ENCODE measurements at places on chromosomes 6 and 20.

- no peak for DNase-seq
Observed at GRCh38 chr20:62644044-62644795, 1.9 kb downstream of the SLCO4A1 start.

DNA sequence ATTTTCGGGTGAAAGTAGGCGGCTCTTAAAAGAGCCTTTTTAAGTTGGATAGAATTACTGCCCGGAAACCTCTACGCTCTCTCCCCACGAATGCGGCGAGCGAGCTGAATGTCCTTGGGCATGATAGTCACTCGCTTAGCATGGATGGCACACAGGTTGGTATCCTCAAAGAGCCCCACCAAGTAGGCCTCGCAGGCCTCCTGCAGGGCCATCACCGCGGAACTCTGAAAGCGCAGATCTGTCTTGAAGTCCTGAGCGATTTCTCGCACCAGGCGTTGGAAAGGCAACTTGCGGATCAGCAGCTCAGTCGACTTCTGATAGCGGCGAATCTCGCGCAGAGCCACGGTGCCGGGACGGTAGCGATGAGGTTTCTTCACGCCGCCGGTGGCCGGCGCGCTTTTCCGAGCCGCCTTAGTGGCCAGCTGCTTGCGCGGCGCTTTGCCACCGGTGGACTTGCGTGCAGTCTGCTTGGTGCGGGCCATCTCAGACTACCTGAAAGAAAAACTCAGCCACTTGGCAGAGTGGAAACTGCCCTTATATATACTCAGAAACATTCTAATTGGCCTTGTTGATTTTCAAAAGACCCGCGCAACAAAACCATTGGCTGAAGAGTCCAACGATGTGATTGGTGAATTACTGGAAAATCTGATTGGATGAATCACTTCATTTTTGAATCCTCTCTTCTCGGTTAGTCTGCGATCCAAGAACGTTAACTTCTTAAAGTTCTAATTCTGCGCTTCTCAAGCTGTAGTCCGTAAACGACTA is 93.9 kb upstream of the BTN3A2 start:
- peak; percentile 83 for DNase-seq

- DNase-seq = no peak
Observed at GRCh38 chr20:39395478-39396291, 433.5 kb downstream of the DHX35 start.

GRCh38 chr6:32439602-32440214 is at the start of gene HLA-DRA:
Gene HLA-DRA (plus strand): TSS chr6:32439887. CDS start chr6:32439951, 64 bp downstream.
- DNase-seq = no peak

DNA sequence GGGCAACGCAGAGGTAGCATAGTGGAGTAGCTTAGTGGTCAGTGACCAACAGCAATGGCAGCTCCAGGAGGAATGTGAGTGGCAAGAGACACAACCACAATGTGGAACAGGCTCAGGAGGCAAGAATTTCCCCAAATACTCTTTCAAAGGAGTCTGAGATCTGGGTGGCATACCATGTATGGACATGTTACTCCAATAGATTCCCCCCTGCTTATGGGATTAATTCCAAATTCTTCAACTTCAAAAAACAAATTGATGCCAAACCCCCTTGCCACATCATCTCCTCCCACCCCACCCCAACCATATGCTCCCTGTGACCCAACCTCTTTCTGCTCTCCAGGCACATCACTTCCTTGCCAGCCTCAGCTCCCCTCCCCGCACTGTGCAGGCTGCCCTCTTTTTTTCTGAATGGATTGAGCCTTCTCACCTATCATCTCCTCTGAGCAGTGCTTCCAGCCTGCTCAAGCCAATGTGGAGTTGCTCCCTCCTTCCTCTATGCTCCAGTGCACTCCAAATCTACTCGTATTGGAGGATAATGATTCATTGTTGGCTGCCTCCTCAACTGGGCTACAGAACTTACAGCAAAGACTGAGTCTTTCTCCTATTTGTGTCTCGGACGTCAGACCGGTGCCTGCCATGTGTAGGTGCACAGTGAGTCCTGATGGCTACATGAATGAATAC is 93.0 kb upstream of the CEP85L start:
- DNase-seq = no peak

GRCh38 chr6:166906376-166907044 is 49.8 kb downstream of the RNASET2 start:
- no peak for DNase-seq

DNA sequence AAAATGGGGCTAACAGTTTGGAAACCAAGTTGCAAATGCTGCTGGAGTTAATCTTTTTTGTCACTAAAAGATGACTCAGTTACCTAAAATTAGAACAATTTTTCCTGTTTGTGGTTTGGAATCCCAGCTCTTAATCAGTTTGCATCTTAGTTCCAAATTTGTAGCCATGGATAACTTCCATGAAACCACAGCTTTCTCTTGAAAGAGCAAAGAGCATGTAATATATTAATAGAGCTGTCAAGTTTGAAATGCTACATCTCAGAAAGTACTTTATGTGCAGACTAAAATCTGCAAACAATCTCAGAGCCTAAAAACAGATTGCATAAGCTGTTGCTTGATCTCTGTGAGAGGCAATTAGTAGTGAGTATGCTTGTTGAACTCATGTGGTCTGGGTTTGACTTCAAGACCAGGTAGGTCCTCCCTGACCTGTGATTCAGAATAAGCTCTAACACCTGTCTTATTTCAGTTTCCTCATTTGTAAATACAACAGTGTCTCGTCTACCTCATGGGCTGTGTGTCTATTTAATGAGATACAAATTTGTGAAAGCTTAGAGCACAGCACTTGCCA is 23.5 kb downstream of the DHX35 start:
- no peak for DNase-seq

DNA sequence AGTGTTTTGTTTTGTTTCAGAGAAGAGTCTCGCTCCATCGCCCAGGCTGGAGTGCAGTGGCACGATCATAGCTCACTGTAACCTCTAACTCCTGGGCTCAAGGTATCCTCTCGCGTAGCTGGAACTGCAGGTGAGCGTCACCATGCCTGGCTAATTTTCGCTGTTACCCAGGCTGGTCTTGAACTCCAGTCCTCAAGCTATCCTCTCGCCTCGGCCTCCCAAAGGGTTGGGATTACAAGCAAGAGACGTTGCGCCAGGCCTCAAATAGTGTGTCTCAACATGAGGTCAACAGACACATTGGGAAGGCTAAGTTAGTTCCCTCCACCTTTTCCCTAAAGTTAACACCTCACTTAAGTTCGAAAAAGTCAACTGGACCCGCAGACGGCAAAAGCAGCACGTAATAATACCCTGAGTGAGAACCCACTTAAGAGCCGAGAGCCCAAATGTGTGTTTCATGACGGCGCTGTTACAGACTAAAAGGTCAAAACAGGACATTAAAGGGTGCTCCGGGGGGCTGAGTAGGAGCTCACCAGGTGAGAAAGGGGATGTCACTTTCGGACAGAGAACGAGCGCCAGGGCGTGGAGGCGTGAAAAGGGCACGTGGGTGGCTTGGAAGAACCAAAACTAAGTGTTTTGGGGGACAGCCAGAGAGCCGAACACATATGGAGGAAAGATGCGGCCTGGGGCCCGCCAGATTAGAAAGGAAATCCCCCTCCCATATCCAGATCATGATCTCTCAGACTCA is 499 bp downstream of the TTI1 start:
- no peak for DNase-seq

DNA sequence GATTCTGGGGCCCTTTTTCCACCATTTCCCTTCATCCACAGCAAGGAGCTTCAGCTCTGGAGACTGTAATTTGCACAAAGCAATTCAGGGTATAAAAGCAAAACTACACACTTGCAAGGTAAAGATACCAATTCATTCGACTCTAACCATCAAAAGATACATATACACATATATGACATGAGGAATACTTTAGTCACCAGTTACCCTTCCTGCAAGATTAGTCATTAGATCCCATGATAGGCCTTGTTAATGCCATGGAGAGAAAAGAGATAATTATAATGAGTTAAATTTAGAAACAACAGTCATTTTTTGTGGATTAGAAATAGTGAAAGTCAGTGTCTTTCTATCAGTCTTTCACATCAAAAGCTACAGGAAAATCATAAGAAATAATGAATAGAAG is 204.2 kb downstream of the KCNQ5 start:
- no peak for DNase-seq

GRCh38 chr6:13653296-13653695 is 38.2 kb downstream of the NOL7 start:
- DNase-seq = no peak

- DNase-seq = no peak
Observed at GRCh38 chr6:157280947-157281346, 42.4 kb downstream of the TMEM242 start.

- no peak for DNase-seq
Observed at GRCh38 chr6:116389357-116389756, 18.6 kb downstream of the DSE start.

DNA sequence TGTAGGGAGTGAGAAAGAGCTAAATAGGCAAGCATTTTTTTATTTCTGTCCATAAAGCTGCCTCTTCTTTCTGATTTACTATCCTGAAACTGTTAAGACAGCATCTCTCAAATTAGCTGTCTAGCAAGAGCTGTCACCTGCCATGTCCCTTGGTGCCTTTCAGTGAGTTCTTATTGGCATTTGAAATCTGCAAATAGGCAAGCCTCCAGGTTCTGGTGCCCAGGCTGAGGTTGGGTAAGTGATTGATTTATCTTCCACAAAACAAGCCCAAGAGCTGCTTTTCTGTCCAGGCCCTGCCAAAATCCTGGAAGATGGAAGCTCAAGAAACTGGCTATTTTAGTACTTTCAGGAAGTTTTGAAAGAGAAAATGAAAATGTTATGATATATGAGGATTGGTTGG is 22.4 kb downstream of the MANEA start:
- no peak for DNase-seq

- DNase-seq = no peak
Observed at GRCh38 chr6:157246048-157246630, 77.2 kb downstream of the TMEM242 start.

- no peak for DNase-seq
Observed at GRCh38 chr20:19642860-19643259, 115.2 kb upstream of the RIN2 start.

DNA sequence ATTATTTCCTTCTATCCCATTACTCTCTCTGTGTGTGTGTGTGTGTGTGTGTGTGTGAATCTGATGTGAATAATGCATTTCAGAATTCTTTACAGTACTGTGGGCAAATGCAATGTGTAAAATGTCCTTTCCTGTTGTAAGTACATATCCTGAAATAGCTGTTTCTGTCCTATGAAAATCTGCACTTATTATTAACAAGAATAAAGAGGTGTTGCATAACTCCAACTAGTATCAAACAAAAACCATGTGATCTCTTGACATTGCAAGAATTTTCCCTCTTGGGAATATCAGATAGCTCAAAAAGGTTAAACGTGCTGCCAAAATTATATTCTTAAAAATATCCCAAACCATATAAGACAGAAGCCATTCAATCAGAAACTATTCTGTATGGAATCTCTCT is 52.0 kb downstream of the LGSN start:
- DNase-seq = no peak

DNA sequence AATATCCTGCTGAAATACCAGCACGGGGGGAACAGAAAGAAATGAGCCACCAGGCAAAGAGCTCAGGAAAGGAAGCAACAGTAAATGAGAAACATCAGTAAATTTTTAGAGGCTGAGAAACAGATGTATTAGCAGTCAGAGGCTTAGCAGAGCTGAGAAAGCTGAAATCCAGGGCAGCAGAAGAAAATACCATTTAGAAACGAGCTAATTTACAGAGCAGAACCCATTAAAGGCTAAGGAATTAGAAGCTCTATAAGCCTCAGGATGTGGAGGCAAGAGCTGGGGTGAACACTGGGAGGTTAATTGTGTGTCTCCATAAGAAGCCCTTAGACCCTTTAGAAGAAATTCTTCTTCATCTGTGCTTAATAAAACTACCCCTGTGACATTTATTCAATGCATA is 178.6 kb upstream of the RGS17 start:
- no peak for DNase-seq

DNA sequence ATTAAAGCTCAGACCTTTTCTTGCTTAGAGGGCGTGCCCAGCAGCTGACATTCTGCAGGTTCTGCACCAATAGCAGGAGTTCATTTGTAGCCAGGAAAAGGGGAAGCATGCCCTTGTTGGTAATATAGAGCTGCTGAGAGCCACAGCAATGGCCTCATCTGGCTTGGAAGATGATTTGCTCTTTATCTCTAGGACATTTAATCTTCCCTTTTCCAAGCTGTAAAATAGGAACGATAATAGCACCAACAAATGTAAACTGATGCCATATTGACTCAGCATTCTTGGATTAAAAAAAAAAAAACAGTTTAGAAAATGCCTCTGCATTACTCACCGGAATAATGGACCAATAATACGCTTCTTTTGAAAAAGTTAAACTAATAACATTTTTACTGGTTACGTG is 93.4 kb upstream of the SLC2A12 start:
- DNase-seq = no peak

DNA sequence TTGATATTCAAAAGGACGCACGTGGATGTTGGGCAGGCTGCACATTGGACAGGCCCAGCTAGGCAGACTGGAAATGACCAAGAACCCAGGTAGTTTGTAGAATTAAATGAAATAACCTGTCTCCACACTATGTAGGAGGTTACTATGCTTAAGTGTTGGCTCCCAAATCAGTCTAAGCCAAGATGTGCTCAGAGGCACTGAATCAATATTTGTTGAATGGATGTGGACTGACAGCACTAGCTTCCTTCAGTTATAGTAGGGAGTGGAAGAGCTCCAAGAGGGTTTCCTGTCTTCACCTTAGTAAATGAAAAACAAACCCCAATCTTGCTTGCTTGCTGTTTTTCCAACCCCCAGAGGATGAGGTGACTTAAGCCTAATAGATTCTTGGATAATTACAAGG is 180.5 kb downstream of the JARID2 start:
- no peak for DNase-seq

- DNase-seq = no peak
Observed at GRCh38 chr6:70764706-70765105, 97.0 kb downstream of the SMAP1 start.

DNA sequence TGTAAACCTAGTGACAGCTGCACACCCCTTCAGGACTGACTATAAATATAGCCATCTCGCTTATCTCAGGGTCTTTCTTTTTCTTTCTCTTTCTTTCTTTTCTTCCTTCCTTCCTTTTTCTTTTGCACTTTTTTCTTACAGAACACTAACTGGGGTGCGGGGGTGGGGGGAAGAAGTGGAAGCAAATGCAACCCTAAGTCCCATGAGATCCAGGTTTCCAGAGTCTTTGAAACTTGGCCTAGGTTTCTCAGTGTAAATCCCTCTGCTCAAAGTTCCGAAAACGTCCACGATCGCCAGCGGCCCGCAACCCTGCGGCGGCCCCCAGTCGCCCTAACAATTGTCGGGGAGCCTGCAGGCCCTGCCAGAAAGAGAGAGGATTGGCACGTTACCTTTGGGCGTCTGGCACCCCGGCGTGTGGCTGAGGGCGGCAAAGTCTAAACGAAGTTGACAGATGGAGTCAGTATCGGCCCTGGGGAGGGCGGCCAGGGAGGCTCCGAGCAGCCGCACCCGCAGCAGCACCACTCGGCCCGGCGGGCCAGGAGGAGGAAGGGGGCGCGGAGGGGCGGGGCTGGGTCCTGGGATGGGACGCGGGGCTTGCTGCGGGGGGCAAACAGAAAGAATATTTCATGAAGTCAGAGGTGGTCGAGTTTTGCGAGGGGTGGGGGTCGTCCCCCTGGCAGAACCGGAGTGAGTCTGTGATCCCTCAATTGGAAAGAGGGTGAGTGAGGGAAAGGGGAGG is 577 bp upstream of the FOXF2 start:
- DNase-seq = no peak

All from left renal pelvis (tissue), 4 donors.